ENCODE measurements at places on chromosomes 6 and 20.

GRCh38 chr6:133085896-133086295 lies 155.3 kb upstream of the EYA4 start:
- DNase-seq = no peak

GRCh38 chr6:125924169-125924568 lies 32.4 kb upstream of the HINT3 start:
- DNase-seq = no peak

DNA sequence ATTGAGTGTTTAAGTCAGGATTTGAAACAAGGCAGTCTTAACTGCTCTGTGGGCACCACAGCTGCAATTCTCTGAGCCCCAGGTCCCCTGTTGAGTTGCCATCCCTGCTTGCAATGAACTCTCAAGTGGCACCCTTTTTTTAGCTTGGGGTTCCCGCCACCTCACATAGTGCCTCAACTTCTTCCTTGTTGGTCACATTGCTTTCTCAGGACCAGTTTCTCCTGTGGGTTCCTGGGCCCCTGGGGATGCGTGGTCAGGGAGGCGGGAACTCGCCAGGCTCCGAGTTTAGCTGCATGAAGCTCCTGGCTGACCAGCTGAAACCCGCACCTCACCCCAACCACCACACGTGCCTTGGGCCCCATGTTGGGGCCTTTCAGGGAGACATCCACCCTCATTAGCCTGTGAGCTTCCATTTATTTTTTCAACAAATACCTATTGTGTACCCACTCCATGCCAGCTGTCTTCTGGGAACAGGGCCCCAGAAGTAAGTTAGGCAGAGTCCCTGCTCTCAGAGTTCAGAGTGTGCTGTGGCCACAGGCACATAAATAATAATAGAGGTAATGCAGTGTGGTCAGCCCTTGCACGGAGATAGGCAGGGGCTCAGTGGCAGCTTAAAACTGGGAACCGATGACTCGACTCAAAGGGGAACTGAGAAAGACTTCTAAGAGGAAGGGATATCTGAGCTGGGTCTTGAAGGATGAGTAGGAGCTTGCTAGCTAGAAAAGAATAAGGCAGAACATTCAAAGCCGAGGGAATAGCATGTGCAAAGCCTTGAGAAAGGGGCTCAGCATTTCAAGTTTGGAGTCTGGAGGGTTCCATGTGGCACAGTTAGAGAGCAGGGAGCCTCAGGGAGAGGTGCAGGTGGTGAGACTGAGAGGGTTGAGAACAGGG lies 33.9 kb upstream of the FAM83D start:
- DNase-seq = no peak

GRCh38 chr20:47984437-47984836 lies 199.2 kb upstream of the SULF2 start:
- DNase-seq = no peak

DNA sequence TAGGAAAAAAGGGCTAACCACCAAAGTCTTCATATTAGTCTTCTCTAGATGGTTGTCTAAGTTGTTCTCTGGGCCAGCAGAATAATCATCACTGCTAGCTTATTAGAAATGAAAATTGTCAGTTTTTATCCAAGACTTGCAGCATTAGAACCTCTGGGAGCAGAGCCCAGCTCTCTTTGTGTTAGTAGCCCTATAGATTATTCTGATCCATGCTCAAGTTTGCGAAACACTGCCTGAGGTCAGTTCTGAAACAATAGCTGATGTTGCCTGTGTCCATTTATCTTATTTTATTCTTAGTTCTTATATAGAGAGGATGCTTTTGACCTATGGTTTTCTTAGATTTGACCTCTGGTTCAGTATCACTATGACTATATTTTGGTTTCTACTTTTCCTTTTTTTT lies 66.9 kb downstream of the BCKDHB start:
- DNase-seq = no peak

DNA sequence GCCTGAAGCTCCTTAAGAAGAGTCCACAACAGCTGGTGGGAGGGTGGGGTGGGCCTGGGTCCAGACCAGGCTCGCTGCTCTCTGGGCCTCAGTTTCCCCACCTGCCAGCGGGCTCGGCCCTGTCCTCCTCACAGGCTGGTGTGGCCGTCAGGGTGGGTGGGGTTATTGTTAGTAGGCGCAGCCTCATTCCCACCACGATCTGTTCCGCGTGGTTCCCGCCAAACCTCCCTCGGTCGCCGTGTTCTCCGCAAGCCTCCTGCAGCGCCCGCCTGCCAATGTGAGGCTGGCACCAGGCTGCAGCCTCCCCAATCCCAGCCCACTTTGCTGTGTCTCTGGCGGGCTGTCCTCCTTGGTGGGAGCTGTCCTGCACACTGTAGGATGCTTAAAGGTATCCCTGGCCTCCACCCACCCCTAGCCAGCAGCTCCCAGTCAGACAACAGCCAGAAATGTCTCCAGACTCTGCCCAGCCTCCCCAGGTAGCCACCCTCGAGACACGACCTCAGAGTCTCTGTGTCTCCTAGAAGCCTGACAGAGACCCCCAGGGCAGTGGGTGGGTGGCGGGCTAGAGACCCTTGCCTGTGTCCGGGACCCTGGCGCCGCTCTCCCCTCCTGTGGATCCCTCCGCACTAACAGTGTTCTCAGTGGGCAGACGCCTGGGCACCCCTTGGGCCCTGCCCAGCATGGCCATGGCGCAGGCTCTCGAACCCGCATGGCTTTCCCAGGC lies 15.3 kb downstream of the SLC17A9 start:
- no peak for DNase-seq

- no peak for DNase-seq
Measured at GRCh38 chr6:131558922-131559321, 14.1 kb upstream of the ARG1 start.

DNA sequence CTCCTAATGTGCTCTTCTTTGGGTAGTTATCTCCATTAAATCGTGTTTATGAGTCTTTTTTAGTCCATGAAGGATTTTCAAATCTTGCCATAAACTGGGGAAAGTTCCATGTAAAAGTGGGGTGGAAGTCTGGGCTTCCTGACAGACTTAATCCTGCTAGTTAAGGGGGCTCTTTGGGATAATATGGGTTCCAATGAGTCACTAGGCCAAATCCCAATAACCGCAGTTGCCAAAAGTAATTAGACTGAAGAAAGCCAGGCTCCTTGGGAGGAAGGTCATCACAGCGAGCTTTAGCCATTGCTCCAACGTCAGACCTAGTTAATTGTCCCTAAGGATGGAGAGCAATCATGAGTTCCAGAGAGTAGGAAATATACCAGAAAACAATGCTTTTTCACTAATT lies 10.8 kb downstream of the RSPO3 start:
- DNase-seq = no peak

DNA sequence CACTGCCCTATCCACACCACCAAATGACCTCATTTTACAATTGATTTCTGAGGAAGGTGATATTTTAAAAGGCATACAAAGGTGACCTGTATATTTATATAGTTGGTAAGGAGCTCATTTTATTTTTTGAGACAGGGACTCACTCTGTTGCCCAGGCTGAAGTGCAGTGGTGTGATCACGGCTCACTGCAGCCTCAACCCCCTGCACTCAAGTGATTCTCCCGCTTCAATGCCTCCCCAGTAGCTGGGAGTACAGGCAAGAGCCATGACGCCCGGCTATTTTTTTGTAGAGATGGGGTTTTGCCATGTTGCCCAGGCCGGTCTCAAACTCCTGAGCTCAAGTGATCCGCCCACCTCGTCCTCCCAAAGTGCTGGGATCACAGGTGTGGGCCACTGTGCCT lies 13.0 kb downstream of the NCOA5 start:
- DNase-seq = no peak

DNA sequence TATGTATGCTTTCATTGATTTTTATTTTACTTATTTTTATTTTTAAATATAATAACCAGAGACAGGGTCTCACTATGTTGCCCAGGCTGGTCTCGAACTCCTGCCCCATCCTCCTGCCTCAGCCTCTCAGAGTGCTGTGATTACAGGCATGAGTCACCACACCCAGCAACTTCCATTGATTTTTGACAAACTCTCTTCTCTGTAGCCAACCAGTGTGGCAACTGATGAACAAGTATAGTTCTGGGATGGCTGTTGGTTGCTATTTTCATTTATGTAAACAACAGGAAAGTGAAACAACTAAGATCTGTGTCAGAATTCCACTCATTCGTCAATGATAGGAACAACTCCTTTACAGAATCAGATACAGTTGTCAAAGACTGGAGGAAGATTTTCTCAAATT lies 356.7 kb upstream of the JARID2 start:
- no peak for DNase-seq

DNA sequence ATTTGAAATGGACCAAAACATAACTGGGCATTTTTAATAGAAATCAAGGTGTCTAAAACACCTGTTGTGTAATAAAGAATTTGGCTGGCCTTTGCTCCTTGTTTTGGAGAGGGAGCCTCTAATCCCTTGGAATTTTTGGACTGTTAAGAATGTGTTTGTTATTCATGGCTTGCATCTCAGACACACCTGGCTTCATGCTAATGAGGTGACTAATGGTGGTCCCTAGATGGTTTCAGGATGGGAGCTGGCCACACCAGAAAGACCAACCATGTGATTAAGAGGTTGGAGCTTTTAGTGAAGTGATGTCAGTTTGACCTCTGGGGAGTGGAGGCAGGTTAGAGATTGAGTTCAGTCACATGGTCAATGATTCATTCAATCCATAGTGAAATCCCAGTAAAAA lies 328.4 kb downstream of the DHX35 start:
- DNase-seq = no peak

DNA sequence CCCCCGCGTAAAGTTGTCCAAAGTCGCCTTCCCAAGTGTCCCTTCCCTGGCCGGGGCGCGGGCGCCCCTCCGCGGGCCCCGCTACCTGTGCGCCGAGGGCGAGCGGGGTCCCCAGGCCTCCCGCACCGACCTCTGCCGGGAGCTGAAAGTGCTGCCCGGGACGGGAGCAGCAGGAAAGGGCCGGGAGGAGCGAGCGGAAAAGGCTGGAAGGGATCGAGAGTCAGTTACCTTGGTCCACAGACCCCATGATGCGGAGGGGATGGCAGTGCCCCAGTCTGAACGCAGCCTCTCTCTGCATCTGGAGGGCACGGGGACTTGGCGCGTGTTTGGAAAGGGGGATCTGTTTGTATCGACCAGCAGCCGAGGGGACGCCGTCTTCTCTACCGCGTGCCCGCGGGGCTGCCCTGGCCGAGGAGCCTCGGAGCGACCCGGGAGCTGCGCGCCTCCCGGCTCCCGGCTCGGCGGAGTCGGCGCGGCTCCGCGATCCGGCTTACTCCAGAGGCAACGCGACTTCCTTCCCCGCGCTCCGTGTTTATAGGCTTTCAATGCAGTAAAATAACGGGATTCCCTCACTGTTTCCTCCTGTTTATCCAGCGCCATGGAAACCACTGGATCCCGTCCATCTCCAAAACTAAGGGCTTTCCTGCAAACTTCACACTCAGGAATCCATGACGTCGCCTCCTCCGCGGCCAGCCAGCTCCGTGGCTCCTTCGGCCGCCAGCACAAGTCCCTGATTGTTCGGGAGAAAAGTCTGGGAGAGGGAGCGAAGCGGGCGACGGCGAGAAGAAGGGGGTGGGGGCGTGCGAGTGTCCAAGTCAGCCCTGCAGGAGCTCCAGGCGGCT lies 20.0 kb upstream of the NFATC2 start:
- no peak for DNase-seq

DNA sequence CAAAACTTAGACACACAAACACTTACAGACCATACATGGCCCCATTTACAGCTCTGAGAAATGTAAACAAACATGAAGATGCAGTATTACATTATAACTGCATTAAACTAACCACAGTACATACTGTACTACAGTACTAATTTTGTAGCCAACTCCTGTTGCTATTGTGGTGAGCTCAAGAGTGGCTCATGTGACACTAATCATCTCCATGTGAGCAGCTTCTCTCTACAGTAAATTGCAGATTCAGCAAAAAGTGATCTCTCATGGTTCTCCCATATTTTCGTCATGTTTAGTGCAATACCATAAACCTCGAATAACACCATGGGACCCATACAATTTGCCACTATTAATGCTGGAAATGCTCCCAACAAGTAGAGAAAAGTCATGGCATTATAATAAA lies 860.4 kb downstream of the EPHA7 start:
- DNase-seq = no peak
